DMS79 treated with DMSO at 0.1 percent for 48 hours (cell line): ENCODE measurements at places on chromosomes 3 and 15.

DNA sequence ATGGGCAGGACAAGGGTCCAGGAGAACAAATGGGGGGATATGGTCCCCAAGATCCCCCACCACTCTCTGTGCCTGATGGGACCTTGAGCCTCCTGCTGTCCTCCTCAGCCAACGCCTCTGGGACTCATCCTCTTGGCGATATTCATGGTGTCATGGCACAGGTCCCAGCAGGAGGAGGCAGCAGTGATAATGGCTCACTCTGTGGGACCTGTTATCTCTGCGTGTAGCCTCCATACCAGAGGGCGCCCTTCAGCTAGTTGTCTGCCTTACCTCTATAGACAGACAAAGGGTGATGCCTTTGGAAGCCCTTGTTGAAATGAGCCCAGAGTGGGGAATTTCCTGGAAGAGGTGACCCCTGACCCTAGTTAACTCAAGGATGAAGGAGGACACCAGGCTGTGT, 7.4 kb downstream of the ZBTB47 start:
- no peak for DNase-seq

GRCh38 chr3:194572143-194572789, 61.0 kb downstream of the TMEM44 start:
- no peak for DNase-seq

- DNase-seq, result no peak
Observed at GRCh38 chr15:35062738-35063099, 22.4 kb downstream of the NANOGP8 start.

- no peak for DNase-seq
Observed at GRCh38 chr3:45179163-45179562, 33.0 kb upstream of the CDCP1 start.
